ENCODE measurements at places on chromosomes 12 and 14.

DNA sequence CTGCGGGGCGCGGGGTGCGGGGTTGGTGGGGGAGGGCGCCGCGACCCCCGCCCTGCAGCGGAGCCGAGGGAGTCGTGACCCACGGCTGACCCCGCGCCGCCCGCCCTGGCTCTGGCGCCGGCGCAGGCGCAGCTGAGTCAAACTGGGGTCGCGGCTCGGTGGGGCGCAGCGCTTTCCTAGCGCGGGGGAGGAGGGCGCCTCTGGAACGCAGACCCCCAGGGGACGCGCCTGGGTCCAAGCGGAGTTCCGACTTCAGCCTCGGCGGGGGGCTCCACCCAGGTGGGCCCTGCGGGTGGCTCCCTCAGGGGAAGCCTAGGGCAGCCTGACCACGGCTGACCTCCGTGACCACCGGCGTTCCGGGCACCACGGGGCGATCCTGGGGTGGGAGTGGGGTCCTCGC is 467 bp upstream of the ANHX start:
- DNase-seq = no peak

GRCh38 chr14:72686832-72687231 is 207.1 kb downstream of the DPF3 start:
- DNase-seq = peak; percentile 24

GRCh38 chr12:50087995-50088394 is 2.9 kb downstream of the SMARCD1 start:
- DNase-seq = no peak

DNA sequence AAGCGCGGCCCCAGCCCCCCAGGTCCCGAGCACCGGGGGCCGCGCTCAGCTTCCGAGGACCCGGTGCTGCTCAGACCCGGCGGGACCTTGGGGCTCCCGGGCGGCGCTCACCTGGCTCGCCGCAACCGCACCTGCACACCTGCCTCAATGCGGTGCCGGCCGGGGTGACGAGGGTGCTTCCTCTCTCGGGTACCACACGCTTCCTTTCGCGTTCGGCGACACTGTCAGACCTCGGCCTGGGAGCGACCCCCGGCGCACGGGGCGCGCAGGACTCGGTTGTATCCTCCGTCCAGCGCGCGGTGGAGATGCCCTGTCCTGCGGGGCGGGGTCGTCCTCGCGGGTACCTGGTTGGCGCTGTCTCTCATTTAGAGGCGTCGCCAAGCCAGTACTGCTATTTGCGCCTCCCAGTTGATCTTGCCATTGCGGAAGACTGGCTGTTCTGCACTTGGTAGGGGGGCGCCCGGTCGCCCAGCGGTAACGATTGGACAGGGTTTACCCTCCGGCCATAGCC is 718 bp downstream of the PACS2 start:
- peak; percentile 13 for DNase-seq

GRCh38 chr14:96324219-96324618 is 38.9 kb downstream of the ATG2B start:
- no peak for DNase-seq
